ENCODE measurements at places on chromosomes 6 and 20. TPM values are rescaled to one million over a fixed set of nuclear protein-coding genes. Genes with fewer than 3 reads are reported as not detected.
A peak's percentile ranks its signal among the peaks of the same experiment; 100 is the strongest.

The GTSF1L gene
- polyA plus RNA-seq, result not detected

The PRSS35 gene
- 45.0 TPM for polyA plus RNA-seq

The CLIC5 gene
- 16.1 TPM for polyA plus RNA-seq

The SLC17A9 gene
- 0.63 TPM for polyA plus RNA-seq

The GGTLC1 gene
- not detected for polyA plus RNA-seq

The NOX3 gene
- polyA plus RNA-seq, result not detected

The ZNF184 gene
- 10.9 TPM for polyA plus RNA-seq

- DNase-seq, result peak; percentile 91
These were observed 941 bp upstream of the SOX12 start for GRCh38 chr20:324177-325044.

DNA sequence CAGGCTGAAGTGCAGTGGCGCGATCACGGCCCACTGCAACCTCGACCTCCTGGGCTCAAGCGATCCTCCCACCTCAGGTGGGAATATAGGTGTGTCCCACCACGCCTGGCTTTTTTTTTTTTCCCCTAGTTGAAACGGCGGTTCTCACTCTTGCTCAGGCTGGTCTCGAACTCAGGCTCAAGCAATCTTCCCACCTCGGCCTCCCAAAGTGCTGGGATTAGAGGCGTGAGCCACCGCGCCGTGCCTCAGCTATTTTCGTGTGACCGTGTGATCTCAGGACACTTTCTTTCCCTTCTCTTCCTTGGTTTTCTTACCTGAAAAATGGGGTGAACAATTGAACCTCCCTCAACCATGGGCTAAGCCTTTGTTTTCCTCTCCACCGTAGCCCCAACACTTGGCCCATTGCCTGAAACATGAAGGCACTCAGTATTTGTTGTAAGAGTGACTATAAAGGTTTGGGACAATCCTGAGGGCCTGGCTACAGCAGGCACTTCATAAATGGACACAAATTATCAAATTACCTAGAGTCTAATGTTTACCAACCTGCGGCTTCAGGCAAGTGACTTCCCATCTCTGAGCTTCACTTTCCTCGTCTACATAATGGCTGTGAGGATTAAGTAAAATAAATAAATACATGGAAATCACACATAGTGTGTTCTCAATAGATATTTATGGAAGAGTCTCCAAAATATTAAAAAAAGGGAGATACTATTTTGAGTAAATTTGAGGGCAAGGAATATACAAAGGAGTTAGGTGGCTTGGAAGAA lies 31.4 kb upstream of the ID1 start:
- no peak for DNase-seq

DNA sequence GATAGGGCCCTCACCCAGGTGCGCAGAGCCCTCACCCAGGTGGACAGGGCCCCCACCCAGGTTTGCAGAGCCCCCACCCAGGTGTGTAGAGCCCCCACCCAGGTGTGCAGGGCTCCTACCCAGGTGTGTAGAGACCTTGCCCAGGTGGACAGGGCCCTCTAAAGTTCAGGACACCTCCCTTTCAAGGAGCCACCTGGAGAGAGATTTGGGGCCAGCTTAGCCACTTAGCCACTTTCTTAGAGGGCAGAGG lies 280.2 kb downstream of the TAF4 start:
- DNase-seq, result no peak

DNA sequence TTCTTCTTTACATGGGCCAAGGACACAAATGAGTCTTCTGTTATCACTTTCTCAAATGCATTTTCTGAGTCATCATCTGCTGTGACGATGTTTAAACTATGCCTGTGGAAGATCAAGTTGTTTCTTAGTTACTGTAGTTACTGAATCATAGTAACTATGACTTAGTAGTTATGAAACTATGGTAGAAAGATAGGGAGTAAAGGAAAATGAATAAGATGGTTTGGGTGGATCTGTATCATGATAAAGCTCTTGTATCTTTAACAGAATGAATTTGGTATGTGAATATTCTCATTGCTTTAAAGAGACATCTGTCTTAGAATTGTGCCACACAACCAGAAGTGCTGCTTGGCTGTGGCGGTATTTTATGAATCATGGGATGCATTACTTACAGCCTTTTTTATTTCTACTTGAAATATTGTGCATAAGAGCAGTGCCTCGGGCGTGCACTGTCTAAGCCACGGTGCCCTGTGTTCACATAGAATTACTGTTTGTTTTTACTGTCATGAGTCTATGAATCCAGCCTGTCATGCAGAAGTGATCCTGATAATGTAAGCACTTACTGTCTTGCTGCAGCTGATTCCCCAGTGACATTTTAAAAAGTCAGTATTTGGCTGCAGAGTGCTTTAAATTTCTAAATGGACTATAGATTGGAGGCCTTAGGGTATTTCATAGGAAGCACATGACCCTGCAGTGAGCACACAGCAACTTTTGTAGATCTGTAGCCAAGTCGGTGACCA lies 215.2 kb downstream of the TMEM242 start:
- DNase-seq, result no peak

- no peak for DNase-seq
These were observed 46.9 kb upstream of the POPDC3 start for GRCh38 chr6:105226598-105227294.

DNA sequence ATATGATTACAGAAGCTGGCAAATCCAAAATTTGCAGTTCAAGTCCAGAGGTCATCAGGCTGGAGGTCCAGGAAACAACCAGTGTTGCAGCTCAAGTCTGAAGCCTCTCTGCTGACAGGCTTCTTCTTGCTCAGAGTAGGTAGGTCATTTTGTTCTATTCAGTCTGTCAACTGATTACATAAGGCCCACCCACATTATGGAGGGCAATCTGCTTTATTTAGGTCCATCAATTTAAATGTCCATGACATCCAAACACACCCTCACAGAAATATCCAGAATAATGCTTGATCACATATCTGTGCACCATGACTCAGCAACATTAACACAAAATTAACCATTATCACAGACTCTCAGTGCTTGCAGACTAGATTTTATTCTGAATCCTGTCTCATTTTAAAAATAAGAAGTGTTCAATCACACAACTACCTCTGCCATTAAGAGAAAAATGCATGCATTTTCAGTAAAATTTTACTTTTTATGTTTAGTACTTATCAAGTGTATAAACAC lies 759.2 kb upstream of the ADGRB3 start:
- no peak for DNase-seq

DNA sequence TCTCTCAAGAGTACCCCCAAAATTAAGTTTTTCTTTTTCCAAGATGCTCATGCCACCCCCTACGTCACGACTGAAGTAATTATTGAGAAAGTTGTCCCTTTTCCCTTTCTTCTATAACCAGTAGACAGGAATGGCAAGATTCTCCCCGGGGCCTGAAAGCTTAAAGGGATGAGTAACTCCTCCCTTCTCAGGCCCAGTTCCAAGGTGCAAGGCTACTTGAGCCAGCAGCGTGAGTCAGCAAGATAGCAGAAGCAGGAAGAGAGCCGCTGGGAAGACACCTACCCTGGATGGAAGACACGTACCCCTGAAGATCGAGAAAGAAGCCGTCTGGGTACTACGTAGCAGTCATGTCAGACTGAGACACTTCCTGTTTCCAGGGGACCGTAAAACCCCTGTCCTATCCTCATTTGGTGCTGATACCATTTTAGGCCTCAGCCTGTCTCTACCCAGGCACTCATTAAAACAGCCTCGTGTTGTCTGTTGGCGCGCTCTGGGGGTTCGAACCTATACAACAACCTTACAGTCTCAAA lies 241.0 kb downstream of the ADGRG6 start:
- peak; percentile 28 for DNase-seq

DNA sequence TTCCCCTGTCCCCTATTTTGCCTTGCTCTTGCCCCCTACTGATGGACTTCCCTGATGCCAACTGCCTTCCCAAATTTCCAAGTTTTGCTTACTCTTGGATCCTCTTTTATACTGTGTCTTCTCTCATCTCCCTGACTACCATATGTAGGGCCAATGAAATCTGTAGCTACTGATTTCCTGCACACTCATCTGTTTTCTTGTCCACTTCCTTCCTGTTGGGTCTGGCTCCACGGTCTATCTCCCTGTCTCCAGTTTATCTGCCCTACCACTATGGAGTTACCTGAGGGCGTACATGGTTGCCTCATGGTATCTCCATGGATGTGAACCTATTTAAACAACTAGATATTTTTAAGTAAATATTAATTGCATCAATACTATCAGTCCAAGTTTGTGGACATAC lies 140.3 kb upstream of the MCHR2 start:
- DNase-seq, result no peak

DNA sequence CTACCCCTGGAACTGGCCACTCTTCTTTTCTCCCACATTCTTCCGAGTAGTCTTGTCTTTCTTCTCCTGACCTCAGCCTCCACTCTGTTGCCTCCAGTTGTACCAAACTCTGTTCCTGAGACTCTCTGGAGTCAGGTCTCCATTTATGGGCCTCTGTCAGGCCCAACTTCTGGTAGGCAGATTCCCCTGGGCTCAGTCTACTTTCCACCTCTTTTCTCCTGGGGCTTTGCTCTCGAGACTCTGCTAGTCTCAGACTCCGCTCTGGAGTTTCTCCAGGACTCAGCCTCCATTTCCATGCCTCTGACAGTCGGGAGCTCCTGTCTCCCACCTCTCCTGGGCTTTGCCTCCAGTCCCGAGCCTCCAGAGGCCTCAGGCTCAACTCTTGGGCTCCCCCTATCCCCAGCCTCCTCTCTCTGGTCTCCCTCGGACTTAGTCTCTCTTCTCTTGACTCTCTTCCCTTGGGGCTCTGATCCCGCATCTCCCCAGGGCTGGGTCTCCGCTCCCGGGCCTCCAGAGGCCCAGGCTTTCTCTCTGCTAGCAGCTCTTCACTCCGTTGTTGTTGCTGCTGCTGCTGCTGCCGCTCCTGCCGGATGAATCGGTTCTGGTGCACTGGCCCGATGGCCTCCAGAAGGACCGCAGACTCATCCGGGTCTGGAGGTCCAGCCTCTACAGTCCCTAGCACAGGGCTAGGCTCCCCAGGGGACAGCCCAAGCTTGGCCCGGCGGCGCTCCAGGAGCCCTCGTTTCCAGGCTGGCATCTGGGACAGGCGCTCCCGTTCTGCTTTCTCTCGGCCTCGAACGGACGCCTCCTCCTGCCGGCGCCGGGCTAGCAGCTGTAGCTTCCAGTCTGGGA lies 1.1 kb downstream of the PPP1R18 start:
- DNase-seq, result no peak

DNA sequence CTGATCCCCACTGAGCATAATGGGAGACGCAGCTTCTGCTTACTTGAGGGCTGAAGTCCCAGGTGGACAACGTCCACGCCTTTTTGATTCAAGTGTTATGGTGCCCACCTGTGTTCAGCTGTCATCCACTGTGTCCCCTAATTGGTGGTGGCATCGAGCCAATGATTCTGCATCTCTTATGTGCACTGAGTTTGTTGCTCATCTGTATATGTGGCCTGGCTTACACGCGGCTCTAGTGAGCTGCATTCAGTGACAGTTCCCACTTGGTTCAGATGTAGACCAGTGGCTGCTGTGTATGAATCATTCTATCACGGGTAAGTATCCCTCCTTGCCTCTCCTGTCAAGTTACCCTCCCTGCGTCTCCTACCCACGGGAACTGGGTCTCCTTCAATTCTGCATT lies 131.2 kb upstream of the CLDN20 start:
- no peak for DNase-seq

DNA sequence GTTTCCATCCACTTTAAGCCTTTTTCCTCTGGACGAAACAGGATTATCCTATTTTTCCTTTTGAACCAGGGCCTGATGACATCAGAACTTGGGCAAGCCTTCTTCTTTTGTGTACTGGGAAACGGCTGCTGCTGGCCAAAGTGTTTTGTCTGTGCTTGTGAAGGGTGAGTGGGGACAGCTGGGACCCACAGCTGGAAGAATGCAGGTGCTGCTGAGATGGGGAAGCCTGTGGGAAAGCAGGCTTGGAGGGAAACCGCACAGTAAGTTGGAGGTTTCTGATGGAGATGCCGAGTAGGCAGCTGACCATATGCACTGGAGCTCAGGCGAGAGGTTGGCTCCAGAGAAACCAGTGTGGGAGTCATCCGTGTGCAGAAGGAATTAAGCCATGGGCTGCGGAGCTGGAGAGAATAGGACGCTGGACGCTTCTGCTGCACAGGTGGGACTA lies 8.5 kb upstream of the PSMG4 start:
- DNase-seq, result peak; percentile 95

GRCh38 chr6:109770047-109770446 lies 79.0 kb downstream of the FIG4 start:
- DNase-seq, result no peak

- peak; percentile 64 for DNase-seq
These were observed 10.0 kb downstream of the CITED2 start for GRCh38 chr6:139364302-139364981.

GRCh38 chr6:80566361-80566760 lies 459.9 kb downstream of the BCKDHB start:
- no peak for DNase-seq

DNA sequence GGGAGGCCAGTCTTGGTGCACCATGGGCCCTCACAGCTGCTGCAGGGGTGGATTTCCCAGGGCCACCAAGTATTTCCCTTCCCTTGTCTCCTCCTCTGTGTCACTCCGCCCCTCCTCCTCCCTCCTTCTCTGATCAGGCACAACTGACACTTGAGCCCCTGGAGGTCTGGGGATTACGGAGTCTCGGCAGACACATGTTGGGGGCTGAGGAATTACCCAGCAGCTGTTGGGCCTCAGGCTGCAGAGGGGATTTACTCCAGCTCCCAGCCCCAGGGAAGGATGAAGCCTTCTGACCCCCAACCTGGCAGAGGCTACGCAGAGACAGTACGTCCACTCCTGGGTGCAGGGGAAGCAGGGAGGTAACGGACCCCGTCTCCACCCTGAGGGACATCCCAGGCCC lies 420.5 kb upstream of the SULF2 start:
- no peak for DNase-seq

- DNase-seq, result no peak
These were observed 2.6 kb downstream of the NSFL1C start for GRCh38 chr20:1463971-1464570.

- DNase-seq, result no peak
These were observed 56.8 kb upstream of the HINT3 start for GRCh38 chr6:125899726-125900182.

- DNase-seq, result no peak
These were observed 2.0 kb downstream of the HLA-B start for GRCh38 chr6:31354864-31355582.

DNA sequence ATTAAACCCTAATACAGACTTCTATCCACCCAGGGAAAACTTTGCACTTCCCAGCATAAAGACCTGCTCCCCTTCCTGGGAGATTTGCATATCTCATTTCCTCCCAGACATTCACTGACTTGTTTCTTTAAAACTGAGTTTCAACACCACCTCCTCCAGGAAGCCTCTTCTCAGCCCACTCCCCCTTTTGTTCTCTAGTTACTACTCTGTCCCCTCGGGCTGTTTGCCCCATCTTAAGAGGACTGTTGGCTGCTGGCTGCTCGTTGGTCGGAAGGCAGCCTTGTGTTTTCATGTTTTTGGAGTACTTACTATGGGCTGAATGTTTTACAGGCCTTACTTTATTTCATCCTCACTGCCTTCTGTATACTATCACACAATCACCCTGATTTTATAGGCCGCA lies 6.6 kb downstream of the ARHGAP40 start:
- no peak for DNase-seq

- DNase-seq, result no peak
These were observed 80.6 kb upstream of the PREP start for GRCh38 chr6:105483492-105483891.

Measured in muscle of back (tissue), 13 donors.